ENCODE measurements at places on chromosomes 7 and 10. TPM values are rescaled to one million over a fixed set of nuclear protein-coding genes. Genes with fewer than 3 reads are reported as not detected.

DNA sequence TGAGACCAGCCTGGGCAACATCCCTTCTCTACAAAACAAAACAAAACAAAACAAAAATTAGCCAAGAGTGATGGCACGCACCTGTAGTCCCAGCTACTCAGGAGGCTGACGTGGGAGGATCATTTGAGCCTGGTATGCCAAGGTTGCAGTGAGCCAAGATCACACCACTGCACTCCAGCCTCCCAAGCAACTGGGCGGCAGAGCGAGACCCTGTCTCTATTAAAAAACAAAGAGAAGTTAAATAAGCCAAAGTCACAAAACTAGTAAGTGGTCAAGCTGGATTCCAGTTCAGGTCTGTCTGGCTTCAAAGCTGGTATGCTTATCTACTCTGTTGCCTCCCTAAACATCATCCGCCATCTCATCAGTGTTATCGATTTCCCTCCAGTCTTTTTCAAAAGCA, 110.8 kb downstream of the ARID5B start:
- DNase-seq, result no peak

DNA sequence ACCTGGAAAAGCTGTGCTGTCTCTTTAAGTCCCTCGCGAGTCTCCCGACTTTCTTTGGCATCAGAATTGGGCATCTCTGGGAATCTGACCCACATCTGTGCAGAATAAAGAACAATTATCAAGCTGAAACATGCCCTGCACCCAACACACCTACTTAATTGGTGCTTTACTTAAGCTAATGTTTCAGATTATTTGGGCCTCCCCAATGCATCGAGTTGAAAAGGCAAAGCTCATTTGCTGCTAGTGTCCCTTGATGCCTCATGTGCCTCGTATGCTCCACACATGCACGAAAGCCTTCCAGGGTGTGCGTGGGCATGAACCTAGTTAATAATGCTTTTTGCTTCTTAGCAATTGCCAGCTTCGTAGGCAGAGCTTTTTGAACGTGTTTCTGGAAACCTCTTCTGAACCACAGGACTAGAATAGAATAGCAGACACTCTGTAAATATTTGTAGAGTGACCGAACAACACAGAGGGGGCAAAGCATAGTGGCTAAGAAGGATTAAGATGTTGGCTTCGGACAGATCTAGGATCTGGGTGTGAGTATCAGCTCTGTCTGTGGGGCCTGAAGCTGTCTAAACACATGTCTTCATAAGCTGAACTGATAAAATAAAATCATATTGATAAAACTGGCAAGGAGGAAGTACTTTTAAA, 26.7 kb upstream of the FGFR2 start:
- no peak for DNase-seq

- no peak for DNase-seq
Observed at GRCh38 chr7:37988721-37989650, 68.5 kb downstream of the EPDR1 start.

- no peak for DNase-seq
Observed at GRCh38 chr10:44388641-44389040, 3.7 kb upstream of the CXCL12 start.

- DNase-seq, result no peak
Observed at GRCh38 chr7:99407872-99408378, 472 bp downstream of the PDAP1 start.

GRCh38 chr7:34849163-34849960, 187.9 kb downstream of the DPY19L1 start:
- DNase-seq, result no peak

DNA sequence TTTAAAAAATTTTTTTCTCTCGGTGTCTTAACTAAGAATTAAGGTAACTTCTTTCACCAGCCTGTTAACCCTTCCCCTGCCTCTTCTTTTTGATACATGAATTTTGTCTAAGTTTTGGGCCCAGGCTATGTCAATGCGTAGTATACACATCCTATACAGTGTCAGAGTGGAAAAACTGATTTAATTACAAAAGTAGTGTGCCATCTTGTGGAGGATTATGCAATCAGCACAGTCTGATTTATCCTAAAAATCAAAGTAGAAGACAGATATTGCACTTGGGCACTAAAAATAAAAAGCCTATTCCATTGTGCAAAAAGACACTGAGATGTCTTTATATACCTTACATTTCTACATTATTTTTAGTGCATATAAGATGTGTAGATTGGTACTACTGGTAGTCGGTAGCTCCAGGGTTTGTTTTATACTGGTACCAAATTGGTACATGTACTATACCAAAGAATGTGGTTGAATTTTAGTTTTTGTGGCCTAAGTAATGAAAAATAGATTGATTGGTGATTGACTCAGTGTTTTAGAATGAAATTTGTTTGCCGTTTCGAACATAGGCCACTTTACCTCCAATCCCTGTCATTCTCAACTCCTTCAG, 96.6 kb downstream of the MKLN1 start:
- peak; percentile 12 for DNase-seq

DNA sequence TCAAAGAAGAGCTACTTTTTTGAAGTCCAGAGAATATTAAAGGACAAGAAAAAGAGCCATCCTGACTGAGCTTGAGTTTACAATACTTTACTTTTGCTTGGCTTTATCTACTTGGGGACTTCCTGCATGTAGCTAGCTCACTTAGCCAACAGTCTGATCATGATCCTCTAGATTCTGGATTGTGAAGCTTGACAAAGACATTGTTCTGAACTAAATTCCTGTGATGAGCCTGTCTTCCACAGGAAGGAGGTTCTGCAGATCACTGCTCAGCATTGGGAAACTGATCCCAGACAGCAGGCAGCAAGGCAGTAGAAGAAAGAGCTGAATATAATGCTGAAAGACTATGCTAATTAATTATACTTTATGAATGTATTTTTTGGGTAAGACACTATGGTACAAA, 296.4 kb downstream of the DGKB start:
- DNase-seq, result no peak

DNA sequence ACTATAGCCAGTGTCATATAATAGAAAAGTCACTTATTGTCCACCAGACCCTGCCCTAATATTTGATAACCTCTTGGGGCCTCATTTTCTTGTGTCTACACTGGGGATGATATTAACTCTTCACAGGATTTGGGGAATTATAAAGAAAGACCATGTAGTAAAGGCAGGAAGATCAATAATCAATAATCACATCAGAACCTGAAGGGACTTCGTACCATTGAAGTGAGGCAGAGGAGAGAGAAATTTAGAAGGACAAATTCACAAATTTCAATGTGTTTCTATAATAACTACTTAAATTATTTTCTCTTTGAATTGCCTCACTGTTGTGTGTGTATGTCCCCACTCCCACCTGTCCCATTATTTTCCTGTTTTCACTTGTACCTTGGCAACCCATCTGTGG, 10.7 kb upstream of the SGMS1 start:
- DNase-seq, result no peak

RADIL gene
- polyA plus RNA-seq, result 2.1 TPM

GRCh38 chr10:118694848-118695247, 59.9 kb downstream of the CACUL1 start:
- no peak for DNase-seq

DNA sequence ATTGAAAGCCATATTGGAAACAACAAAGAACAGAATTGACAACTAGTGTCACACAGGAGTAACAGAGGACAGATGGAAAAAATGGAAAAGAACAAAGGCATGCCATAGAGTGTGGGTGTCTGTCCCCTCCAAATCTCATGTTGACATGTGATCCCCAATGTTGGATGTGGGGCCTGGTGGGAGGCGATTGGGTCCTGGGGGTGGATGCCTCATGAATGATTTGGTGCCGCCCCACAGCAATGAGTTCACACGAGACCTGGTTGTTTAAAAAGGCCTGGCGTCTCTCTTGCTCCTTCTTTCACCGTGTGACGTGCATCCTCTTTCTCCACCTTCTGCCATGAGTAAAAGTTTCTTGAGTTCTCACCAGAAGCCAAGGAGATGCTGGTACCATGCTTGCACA, 87.4 kb upstream of the GPR26 start:
- DNase-seq, result no peak

ENTPD1 gene
- 21.3 TPM for polyA plus RNA-seq

TMEM168 gene
- 37.5 TPM for polyA plus RNA-seq

DNA sequence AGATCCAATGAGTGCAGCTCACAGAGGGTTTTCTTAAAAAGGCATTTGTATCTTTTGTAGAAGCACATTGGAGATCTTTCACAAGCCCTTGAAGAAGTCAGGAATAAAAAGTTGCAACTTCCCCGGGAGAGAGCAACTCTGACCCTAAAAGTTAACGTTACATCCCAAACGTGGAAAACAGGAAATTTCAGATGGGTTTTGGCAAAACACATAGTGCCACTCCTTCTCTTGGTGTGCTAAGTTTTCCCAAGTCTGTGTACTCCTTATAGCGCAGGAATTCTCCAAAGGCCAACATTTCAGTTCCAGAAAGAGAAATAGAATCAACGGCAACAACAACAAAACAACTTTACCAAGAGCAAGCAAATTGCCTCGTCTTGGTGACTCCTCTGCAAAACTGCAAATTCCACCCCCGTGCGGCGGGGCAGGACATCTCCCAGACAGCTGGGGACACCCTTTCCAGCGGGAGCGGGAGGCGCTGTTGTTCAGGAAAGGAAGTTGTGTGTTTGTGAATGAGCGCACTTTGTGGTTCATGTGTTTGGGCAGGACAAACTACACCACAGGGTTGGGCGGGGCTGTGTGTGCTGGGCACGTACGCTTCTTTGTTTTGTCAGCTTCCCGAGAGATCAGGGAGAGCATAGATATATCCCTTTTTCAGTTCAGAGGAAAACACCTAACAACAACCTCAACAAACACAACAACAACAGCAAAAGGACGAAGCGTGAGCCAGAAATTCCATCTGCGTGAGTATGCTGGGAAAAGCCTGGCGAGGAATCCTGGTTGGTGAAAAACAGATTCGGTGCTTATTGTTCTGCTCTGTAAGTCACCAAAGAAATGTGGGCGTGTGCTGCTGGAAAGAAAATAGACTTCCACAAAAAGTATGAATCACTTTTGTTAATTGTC, 294.7 kb upstream of the PITRM1 start:
- DNase-seq, result no peak

GRCh38 chr7:29611941-29612544, 48.4 kb downstream of the PRR15 start:
- no peak for DNase-seq

DNA sequence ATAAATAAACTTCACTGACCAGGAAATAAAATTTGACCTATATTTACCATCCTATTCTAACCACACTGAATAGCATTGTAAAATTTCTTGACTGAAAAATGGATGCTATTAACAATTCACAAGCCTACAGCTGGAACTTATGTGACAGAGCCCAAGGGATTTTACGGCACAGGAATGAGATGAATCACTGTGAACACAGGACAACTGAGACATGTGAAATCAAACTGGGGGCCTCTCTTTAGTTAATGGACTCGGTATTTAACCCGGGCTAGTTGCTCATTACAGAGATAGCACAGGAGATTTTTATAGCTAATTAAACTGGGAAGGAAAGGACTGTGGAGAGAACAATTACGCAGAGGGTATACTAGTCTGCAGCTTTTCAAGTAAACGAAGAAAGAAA, 100.6 kb downstream of the MICU1 start:
- DNase-seq, result peak; percentile 79

GRCh38 chr7:26007510-26007909, 144.5 kb upstream of the NFE2L3 start:
- no peak for DNase-seq

LFNG gene
- 27.3 TPM for polyA plus RNA-seq

- DNase-seq, result no peak
Observed at GRCh38 chr10:121425623-121426022, 172.6 kb downstream of the FGFR2 start.

ITGA8 gene
- 9.5 TPM for polyA plus RNA-seq

GRCh38 chr7:42931447-42931833, 534 bp downstream of the PSMA2 start:
- no peak for DNase-seq

DNA sequence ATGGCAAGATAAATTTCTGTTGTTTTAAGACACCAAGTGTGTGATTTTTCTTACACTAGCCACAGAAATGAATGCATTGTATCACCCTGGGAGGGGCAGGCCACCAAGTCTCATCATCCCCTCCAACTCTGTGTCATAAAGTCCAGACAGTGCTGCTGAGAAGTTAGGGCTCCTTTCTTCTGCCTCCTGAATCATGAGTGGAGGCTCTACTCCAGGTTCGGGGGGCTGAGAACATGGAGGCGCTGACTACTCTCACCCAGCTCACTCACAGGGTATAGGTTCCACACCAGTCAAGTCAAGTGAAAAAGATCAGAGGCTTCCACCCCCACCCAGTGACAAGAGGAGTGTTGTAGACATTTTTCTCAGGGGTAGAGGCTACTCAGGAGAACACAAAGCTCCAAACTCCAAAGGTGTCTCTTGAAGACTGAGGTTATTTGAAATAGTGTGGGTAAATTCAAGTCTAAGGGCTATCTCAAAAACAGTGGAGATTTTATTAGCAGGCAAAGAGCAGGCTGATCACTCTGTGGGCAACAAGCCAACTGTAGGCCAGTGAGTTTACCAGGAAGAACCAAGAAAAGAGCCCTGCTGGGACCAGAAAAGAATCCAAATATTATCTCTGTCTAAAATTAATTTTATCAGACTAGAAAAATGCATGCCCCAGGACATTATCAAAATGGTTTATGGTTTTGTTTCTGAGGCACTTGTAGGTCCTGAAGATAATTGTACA, 118.6 kb upstream of the RET start:
- DNase-seq, result no peak

- no peak for DNase-seq
Observed at GRCh38 chr10:106513352-106513771, 651.1 kb downstream of the SORCS1 start.

ZNF736 gene
- polyA plus RNA-seq, result 13.0 TPM

DNA sequence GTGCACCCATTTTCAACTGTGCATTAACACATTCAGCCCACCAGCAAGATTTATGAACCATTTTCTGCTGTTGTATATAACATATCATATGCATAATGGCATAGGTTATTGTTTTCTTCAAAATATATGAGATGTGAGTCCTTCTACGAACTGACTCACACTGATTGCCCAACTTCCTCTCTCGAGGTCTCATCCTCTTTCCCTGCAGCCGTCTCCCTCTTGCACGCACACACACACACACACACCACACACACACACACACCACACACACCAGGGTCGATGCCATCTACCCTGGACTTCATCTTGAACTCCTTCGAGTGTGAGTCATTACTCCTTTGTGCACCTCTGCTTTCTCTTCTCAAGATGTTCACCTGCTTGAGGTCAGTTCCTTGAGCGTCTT, 36.7 kb downstream of the EGFR start:
- DNase-seq, result no peak

- DNase-seq, result no peak
Observed at GRCh38 chr10:24528946-24529345, 194.7 kb downstream of the ARHGAP21 start.

- no peak for DNase-seq
Observed at GRCh38 chr10:130897815-130898214, 413.7 kb downstream of the TCERG1L start.

DNA sequence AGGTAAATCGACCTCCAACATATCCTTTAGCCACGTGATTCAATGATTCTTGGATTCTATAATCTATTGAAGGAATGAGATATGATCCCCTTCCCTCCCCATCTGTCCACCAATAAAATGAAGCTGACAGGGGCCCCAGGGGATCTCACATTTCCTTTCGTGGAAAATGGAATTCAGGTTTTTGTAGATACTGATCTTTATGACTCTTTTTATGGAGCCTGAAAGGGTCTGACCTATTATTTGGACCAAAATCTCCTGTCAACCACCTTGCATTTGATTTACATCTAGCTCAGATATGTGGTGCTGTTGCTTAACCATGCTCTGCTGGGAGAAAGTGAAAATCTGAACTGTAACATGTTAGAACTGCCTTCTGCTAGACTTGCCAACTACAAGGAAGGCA, 234.0 kb upstream of the CXCL12 start:
- DNase-seq, result no peak

- no peak for DNase-seq
Observed at GRCh38 chr10:6840766-6841165, 260.7 kb upstream of the PRKCQ start.

LEP gene
- polyA plus RNA-seq, result 0.01 TPM

SOSTDC1 gene
- polyA plus RNA-seq, result 11.0 TPM
